ENCODE measurements at places on chromosomes 16 and 17.

DNA sequence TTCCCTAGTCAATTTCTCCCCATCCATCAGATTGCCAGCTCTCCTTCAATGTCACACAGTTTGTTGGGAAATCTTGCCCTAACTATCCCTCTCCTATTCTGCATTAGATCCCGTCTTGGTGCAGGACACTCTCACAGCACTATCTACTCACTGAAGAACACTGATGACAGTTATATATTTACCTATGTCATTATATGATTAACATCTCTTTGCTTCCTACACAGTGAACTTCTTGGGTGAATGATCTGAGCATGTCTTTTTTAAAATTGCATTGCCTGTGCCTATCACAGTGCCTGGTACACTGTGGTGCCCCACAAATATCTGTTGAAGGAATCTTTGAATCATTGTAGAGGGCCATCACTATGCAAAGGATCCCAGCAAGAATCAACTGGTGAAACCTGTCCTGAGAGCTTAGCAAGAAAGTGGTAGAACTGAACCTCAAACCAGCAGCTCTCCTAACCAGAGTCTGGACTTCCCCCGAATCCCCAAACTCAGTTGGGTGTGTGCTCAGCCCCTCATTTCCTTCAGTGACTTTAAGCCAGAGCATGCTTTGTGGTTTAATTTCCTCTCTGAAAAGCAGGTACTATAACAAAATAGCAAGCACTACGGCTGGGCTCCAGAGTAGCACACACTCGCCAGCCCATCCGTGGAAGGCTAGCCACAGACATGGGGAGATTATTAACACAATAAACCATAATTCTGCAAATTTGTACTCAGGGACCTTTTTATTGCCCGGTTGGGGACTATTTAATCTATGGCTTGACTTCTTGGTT lies 680.7 kb upstream of the SALL1 start:
- no peak for DNase-seq

DNA sequence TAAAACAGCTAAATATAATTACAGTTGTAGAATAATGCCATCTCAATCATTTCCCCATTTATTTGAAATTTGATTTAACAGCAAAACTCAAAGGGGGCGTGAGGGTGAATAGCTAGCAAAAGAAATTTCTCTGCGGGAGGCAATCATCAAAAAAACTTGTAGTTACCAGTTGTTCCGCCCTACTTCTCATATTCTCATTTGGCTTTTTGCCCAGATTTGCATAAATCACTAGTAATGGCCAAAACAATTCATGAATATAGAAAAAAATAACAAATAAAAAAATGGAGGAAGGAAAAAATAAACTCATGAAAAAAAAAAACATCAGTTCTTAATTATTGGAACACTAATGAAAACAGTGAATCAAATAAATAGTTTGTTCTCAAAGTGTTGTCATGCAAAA lies 722.6 kb upstream of the KIF2B start:
- no peak for DNase-seq

GRCh38 chr16:66693149-66693548 lies 3.4 kb downstream of the CMTM4 start:
- DNase-seq, result no peak

DNA sequence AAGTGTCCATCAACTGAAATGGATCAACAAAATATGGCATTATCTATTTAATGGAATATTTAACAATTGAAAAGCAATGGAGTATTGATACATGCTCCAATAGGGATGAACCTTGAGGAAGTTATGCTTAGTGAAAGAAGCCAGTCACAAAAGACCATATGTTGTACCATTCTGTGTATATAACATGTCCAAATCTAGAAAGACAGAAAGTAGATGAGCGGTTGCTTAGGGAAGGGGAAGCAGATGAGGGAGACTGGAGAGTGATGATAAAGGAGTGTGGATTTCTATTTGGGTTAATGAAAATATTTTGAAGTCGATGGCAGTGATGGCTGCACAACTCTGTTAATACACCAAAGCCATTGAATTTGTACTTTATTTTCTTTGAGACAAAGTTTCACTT lies 8.5 kb upstream of the ERN1 start:
- DNase-seq, result no peak
